ENCODE measurements at places on chromosomes 7 and 10.

GRCh38 chr10:119113751-119114732, 10.1 kb downstream of the DENND10 start:
- DNase-seq, result no peak

DNA sequence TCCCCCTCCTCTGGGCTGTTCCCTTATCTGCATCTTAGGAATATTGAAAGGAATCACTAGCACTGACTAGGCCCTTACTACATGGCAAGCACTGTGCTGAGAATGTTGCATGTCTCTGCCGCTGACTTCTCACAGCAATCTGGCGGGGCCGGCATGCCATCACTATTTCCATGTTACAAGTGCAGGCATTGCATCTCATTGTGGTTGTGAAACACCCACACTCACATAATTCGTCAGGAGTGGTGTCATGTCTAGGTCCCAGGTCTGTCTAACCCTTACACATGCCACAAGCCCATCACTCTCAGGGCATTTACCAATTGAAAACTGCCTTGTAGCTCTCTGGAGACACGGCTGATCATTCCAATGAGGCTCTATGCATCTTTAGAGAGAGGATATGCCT, 8.5 kb upstream of the IL2RA start:
- no peak for DNase-seq

- DNase-seq, result no peak
Observed at GRCh38 chr10:74011770-74012169, 13.9 kb downstream of the VCL start.

DNA sequence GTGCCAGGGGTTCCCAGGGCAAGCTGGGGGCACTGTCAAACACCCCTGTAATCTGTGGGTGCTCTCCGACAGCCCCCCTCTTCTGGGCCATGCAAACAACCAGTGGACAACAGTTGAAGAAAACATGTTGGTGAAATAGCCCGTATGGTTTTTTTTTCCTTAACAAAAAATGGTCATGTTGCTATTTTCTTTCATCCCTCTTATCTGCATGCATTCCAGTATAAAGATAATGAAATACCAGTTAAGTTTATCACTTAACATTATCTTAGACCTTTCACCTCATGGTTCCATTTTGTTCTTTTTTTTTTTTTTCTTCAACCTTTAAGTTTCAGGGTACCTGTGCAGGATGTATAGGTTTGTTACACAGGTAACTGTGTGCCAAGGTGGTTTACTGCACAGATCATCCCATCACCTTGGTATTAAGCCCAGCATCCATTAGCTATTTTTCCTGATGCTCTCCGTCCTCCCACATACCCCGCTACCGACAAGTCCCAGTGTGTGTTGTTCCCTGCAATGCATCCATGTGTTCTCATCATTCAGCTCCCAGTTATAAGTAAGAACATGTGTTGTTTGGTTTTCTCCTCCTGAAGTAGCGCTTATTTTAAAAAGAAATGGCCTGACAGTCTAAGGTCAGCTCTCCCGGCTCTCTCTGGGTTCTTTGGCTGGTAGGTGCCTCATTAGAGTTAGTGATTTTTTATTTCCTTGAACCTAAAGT, 110.1 kb downstream of the NRP1 start:
- no peak for DNase-seq

DNA sequence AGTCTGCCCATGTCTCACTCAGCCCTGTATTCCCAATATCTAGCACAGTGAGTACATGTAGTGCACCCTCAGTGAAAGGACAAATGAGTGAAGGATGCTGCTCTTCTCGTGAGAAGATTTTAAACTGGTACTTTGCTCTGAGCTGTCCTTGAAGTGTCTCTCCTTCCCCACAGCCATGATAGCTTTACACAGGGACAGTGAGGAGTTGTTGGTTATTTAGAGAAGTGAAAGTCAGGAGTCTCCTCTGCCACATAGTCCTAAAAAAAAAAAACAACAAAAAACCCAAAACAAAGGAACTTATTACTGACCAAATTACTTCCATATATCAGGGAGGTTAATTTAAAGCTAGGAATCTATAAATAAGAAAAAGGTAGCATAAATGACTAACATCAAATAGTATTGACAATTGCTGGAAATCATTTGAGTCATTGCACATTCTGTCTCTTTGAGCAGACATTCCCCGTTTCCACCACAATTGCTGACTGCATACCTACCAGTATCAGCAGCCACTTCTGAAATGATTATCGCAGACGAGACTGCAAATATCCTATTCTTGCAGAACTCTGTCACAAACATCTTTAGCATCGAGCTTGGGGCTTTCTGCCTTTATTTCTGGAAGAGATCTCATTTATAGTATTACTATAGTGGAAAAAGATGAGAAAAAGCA, 202.1 kb downstream of the PTEN start:
- DNase-seq, result no peak

Measured in activated CD8-positive, alpha-beta T cell treated with anti-CD3 and anti-CD28 coated beads, Interleukin-2, amount 10 ng/mL, durations not matched to agents 7 days and 5 days (primary cell).